ENCODE measurements at places on chromosomes 1 and 21.

- no peak for DNase-seq
Measured at GRCh38 chr1:109261578-109261977, 12.2 kb downstream of the CELSR2 start.

DNA sequence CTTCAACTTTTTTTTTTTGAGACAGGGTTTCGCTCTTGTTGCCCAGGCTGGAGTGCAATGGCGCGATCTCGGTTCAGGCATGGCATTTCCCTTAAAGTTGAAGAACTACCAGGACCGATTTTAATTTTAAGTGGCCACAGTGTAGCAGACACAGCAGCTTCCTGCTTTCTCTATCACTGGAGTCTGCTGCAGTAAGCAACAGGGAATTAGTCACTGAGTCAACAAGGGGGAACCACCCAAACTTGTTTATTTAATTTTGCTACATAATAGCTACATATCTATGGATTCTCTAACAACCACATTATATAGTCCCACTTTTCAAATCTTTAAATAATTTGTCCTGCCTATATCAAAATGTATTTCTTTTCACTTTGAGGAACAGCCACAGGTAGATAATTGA lies 12.5 kb upstream of the TNNI3K start:
- no peak for DNase-seq

- DNase-seq = no peak
Measured at GRCh38 chr21:35023396-35024070, 25.6 kb downstream of the RUNX1 start.

DNA sequence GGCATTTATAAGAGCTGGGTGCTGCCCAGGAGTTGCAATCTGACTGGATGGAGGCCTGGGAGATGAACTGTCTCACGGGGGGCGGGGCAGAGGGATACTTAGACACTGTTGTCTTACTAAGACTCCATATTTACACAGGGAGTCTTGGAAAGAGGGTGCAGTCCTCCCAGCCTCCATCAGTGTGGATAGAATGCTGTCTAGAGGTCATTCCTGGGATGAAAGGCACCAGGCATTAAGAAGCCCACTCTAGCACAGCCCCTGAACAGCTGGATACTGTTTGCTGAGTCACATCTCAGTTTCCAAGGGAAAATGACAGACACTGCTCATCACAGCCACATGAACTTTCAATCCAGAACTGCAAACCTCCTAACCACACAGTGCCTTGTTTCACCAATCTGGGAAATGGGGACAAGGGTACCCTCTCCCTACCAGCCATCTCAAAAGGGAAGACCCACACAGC lies 43.3 kb downstream of the SSBP3 start:
- DNase-seq = no peak

GRCh38 chr1:101728029-101728428 lies 268.7 kb downstream of the OLFM3 start:
- no peak for DNase-seq

- peak; percentile 95 for DNase-seq
Measured at GRCh38 chr21:15293240-15293639, 228.4 kb upstream of the NRIP1 start.

DNA sequence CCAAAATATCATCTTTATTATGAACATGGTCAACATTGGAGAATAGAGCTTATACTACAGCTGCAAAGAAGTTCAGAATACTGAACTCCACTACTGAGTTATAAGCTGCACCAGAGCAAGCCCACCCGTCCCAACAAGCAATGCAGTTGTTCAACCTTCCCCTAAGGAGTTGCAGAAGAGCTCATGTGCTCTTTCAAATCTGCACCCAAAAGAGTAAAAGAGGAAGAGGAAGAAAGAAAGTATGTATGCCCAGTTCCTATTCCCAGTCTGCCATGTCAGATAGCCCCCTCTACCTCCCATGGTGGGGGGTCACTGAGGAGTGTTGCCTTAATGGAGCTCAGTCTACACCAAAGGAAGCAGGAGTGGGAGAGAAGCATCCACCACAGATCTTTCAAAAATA lies 6.9 kb downstream of the C1orf162 start:
- no peak for DNase-seq

DNA sequence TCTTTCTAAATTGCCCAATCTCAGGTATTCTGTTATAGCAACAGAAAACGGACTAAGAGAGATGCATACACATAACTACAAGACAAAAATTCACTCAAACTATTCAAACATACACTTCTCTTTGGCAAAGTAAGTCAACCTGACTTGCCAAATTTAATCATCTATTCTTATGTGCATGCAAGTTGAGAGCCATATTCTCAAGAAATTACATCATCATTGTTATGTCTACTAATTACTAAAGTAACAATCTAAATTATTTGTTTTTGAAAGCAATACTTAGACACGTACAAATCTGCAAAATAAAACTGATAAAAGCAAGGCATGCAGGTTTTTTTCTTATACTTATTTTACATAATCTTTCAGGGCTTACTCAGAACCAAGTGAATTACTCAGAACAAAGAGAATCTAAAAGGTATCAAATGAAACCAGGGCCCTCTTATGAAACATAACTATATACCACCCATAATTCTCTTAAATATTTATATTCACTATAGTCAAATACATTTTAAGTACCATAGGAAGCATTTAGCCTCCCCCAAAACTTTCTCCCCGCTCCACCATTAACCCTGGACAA lies 62.3 kb downstream of the HLCS start:
- DNase-seq = no peak

- no peak for DNase-seq
Measured at GRCh38 chr1:22471610-22472009, 20.0 kb downstream of the ZBTB40 start.

DNA sequence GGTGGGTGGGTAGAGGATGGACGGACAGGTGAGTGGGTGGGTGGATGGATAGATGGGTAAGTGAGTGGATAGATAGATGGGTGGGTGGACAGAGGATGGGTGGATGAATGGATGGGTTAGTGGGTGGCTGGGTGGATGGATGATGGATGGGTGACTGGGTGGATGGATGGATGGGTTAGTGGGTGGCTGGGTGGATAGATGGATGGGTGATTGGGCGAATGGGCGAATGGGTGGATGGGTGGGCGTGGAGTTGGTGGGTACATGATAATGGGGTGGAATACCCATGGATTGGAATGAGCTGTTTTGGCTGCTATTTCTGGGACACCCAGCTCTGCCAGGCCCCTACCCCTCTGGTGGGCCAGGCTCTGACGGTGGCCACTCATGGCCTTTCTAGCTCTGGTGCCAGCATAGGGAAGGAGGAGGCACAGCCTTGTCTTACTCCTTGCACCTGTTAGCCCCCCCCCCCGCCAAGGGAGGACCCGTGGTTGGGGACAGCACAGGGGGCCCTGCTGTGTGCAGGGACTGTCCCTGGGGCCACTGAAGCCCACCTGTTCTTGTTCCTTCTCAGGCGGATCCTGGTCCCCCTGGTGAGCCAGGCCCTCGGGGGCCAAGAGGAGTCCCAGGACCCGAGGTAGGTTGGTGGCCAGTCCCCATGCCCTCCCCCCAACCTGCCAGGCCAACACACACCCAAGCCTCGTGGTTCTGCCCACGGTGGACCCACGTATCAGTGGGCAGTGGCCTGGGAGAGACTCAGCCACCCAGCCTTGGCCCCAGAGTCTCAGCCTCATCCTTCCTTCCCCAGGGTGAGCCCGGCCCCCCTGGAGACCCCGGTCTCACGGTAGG lies 26.4 kb downstream of the COL6A2 start:
- no peak for DNase-seq

- no peak for DNase-seq
Measured at GRCh38 chr1:15212216-15212953, 34.6 kb upstream of the FHAD1 start.

- no peak for DNase-seq
Measured at GRCh38 chr1:162046921-162047320, 22.6 kb upstream of the NOS1AP start.

DNA sequence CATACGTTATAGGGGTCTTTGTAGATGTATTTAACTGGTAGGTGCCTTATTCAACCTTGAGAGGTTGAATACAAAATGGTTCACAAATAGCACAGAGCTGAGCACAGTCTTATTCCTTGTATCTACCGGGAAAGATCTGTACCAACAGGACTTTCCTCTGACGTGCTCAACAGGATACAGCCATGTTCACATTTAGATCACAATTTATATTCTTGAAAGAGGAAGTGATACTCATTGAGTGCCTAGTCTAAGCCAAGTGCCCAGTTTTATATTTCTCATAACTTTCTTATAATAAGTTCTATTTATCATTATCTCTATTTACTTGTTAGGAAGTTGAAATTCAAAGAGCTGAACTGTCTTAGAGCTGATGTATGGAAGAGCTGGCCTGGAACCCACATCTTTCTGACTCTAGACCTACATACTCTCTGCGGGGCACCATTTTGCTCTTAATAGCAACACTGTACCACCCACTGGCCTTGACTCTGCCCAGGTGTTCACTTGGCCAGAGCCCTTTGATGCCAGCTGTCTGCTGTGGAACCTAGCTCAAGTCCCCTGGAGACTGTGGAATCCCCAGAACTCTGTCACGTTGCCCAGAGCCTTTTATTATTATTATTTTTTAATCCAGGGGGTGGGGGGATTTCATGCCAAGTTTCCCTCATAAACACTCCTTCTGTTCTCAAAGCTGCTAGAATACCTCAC lies 156.2 kb downstream of the TPR start:
- DNase-seq = no peak

- DNase-seq = no peak
Measured at GRCh38 chr1:229252228-229252984, 18.5 kb upstream of the RAB4A start.

DNA sequence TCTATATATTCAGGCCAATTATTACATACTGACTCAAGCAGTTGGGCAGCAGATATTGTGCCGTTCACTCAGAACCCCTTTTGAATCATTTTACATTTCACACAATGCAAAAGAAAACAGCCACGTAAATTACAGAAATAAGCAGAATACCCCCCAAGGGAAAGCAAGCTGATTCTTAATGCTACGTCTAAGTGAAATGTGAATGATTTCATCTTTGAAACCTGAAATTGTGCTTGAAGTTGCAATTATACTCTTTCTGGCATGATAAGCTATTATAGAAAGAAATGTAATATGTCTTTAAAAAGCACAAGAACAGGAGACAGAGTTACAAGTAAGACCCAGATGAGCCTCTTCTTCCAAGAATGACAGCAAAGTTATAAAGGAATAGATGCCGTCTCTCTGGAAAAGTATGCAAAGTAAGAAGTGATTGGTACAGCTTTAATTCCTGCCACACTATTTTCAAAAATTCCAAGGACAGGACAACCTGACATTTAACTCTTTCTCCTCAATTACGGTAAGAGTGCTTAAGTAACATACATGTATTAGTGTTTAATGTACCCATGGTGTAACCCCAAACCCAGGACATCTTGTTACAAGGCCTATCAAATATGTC lies 891.5 kb upstream of the ADGRL2 start:
- DNase-seq = no peak

GRCh38 chr1:2021550-2021949 lies 2.4 kb downstream of the GABRD start:
- DNase-seq = no peak

GRCh38 chr1:228989992-228990827 lies 254.9 kb downstream of the RHOU start:
- no peak for DNase-seq

DNA sequence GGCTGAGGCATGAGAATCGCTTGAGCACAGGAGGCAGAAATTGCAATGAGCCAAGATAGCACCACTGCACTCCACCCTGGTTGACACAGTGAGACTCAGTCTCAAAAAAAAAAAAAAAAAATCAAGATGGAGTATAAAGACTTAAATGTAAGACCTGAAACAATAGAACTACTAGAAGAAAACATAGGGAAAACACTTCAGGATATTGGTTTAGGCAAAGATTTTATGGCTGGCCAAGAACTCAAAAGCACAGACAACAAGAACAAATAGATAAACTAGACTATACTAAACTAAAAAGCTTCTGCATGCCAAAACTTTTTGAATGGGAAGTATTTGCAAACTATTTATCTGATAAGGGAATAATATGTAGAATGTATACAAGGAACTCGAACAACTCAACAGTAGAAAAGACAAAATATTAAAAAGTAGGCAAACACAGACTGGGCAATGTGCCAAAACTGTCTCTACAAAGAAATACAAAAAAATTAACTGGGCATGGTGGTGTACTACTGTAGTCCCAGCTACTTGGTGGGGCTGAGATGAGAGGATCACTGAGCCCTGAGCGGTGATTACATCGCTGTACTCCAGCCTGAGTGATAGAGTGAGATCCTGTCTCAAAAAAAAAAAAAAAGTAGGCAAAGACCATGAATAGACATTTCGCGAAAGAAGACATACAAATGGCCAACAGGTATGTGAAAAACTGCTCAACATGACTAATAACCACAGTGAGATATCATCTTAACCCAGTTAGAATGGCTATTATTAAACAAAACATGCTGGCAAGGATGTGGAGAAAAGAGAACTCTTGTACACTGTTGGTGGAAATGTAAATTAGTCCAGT lies 25.3 kb downstream of the DTL start:
- no peak for DNase-seq

DNA sequence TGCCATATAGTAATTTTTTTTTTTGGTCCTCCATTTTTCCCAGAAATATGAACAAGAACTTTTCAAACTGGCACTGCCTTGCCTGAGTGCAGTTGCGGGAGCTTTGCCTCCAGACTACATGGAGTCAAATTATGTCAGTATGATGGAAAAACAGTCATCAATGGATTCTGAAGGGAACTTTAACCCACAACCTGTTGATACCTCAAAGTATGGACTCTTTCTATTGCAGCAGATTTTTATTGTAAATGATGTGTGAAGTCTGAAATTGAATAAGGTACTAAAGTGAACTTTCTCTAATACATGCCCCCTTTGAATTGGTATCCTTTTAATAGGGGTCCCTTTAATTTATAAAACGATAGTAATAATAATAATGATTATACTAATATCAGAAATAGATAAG lies 234.9 kb downstream of the ZP4 start:
- no peak for DNase-seq

GRCh38 chr1:183841950-183842794 lies 37.3 kb downstream of the RGL1 start:
- DNase-seq = peak; percentile 96

DNA sequence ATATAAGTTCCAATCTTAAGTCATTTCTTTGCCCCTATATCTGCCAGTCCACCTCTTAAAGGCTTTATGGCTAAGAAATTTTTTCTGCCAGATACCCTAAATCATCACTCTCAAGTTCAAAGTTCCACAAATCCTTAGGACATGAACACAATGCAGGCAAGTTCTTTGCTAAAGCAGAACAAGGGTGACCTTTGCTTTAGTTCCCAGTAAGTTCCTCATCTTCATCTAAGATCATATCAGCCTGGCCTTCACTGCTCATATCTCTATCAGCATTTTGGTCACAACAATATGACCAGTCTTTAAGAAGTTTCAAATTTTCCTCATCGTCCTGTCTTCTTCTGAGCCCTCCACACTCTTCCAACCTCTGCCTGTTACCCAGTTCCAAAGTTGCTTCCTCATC lies 402.2 kb upstream of the RUNX1 start:
- no peak for DNase-seq

- DNase-seq = peak; percentile 80
Measured at GRCh38 chr1:84156210-84156621, 12.1 kb downstream of the PRKACB start.

Data from EL (cell line).